ENCODE measurements at places on chromosomes 16 and 17.

DNA sequence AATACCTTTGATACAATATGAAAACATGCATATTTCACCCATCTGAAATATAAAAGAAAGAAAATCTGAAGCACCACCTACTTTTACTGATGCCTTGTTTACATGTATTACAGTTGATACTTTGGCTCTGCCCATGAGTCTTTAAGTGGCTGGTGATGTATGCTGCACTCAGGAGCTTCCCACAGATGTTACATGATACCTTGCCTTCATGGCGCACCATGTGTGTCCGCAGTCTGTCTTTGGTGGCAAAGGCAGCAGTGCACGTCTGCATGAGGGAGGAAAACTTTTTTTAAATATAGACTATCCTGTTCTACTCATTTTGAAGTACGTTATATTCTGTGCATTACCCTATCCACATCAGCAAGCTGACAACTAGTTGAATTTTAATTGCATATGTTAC, 7.5 kb downstream of the VEZF1 start:
- DNase-seq, result no peak

DNA sequence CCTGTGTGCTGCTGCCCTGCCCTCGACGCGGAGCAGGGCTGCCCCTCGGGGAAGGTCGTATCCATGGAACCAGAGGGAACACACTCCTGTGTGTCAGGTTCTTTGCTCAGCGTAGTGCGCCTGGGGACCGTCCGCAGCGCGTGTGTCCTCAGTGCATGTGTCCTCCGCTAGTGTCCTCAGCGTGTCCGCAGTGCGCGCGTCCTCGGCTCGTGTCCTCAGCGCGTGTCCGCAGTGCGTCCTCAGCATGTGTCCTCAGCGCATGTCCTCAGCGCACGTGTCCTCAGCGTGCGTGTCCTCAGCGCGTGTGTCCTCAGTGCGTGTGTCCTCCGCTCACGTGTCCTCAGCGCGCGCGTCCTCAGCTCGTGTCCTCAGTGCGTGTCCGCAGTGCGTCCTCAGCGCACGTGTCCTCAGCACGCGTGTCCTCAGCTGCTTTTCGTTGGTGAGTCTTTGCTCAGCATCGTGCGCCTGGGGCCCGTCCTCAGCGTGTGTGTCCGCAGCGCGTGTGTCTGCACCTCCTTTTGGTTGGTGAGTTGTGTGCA, 59.2 kb upstream of the ZNF750 start:
- DNase-seq, result no peak

DNA sequence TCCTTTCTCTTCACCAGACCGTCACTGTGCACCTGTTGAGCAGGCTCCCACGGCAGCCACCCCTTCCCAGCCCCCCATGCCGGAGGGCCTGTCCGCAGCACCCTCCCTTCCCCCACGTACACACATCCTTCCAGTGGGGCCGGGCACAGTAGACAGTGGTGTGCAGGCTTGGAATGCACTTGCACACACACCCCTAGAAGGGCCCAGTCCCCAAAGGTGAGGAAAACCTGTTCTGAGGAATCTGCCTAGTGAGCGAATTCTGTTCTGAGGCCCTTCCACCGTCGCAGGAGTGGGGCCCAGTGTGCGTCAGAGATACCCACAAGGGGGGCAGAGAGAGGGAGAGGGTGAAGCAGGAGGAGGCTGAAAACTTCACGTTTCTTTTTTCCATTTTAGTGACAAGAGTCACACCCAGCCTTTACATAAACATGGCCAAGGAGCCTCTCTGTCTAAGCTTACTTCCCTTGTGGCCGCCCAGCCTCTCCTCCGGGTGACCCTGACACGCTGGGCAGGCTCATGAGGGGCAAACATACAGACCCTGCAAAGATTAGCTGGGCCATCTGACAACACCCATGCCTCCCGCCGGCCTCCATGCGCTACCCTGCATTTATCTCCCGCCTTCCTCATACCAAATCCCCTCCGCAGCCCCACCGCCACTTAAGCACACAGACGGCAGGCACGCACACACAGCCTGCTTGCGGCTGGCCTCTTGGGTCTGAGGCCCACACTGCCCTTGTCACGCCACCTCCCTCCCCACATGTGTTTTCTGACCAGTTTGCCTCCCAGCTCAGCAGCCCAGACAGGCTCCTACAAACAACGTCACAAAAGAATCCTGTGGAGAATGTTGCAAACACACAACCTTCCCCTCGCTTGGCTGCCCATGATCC, 1.8 kb downstream of the ZBTB4 start:
- no peak for DNase-seq

DNA sequence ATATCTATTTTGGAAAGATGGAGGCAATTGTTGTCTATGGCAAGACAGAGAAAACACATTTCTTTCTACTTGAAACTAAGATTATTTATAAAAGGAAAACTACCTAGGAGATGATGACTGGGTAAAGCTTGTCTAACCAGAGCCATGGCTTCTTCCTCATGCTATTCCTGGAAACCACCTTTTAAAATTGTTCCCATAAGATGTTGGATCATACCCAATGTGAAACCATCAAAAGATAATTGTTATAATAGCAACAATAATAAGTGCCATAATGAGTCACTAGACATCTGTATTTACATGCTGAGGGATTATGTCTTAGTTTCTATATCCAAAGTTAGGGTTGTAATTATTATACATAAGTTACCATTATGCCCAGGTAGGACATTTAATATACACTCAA, 428.4 kb downstream of the KCNJ2 start:
- DNase-seq, result no peak

DNA sequence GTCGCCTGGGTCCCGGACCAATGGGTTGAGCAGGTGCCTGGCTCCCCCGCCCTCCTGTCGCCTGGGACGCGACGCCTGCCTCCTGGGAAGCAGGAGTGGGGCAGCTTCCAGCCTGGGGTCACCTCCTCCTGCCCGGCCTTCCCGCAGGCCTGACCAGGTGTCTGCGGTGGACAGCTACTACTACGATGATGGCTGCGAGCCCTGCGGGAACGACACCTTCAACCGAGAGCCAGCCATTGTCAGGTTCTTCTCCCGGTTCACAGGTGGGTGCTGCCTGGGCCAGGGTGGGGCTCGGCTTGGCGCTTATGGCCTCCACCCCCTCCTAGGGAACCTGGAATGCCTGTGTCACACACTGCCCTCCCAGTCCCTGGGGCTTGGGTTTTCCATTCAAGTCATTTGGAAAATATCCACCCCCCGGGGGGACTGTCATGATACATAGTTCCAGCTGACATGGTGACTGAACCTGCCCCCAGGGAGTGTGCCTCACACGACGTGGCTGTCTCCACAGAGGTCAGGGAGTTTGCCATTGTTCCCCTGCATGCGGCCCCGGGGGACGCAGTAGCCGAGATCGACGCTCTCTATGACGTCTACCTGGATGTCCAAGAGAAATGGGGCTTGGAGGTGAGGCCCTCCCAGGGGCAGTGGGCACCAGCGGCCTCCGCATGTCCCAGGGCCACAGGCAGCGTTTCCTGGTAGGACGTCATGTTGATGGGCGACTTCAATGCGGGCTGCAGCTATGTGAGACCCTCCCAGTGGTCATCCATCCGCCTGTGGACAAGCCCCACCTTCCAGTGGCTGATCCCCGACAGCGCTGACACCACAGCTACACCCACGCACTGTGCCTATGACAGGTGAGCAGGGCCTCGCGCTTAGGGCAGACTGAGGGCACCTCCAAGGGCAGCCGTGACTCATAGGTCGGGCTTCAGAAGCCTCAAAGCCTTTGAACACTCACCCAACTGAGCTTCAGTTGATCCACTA, 2.3 kb downstream of the DNASE1 start:
- DNase-seq, result peak; percentile 15

DNA sequence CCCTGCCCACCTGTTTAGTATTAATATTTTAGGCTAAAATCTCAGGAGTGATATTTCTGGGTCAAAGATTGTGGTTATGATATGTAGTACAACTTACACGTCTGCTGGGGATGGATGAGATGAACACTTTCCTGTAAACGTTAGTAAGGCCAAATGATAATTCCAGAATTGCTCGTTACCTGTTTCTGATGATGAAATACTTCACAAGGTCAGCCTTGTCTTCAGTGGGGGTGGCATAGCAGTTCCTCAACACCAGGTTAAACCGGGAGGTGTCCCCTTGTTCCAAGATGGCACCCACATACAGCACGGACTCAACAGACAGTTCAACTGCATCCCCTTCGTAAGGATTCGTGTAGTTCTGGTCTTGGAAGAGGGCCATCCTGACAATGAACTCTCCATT, 9.3 kb downstream of the GP2 start:
- DNase-seq, result no peak

DNA sequence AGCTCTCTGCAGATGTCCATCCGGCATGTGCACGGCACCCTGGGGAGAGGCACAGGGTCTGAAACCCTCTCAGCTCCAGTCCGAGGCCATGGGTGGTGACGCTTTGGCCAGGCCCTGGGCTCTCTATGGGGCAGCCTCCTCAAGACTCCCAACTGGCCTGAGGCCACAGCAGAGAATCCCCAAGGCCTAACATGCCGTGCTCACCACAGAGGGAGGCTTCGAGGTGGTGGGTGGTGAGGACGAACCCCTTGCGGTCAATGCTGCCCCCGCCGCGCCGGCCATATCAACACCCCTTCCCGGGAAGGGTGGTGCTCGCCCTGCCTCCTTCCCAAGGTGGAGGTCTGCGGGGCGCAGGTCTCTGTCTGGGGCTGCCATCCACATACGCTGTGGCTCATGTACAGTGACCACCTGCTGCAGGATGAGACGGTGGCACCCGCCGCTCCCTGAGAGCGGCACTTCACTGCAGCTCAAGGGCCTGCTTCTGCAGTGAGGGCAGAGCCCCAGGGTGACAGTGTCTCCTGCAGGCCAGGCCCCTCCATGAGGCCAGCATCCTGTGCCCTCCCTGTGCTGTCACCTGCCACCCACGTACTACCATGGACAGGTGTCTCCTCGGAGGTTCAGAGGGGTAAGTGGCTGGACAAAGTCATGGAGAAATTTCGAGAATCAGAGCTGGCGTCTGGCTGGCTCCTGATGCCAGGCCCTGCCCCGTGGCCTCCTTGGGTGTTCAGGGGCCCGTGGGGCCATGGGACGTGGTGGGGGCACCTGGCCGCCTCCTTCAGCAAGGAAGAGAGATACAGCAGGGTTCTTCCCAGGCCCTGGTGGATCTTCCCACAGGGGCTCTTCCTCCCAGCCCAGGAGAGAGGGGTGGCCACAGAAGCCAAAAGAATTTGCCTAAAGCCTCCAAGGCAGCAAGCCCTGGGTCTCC, 54.6 kb upstream of the ACSF3 start:
- DNase-seq, result no peak

DNA sequence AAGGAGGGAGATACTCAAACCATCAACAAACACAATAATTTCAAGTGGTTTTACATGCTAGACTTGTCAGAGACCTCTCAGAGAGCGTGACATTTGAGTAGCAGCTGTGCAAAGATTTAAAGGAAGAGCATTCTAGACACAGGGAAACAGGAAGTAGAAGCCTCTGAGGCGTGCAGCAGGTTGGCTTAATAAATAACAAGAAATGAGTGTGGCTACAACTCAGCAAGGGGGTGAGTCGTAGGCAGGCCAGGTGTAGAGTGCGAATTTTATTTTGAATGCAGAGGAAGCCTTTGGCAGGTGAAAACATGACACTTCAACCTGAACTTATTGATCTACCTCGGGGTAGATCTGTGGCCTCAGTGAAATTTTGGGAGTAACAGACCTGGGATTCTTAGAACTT, 73.2 kb upstream of the MRTFB start:
- no peak for DNase-seq

DNA sequence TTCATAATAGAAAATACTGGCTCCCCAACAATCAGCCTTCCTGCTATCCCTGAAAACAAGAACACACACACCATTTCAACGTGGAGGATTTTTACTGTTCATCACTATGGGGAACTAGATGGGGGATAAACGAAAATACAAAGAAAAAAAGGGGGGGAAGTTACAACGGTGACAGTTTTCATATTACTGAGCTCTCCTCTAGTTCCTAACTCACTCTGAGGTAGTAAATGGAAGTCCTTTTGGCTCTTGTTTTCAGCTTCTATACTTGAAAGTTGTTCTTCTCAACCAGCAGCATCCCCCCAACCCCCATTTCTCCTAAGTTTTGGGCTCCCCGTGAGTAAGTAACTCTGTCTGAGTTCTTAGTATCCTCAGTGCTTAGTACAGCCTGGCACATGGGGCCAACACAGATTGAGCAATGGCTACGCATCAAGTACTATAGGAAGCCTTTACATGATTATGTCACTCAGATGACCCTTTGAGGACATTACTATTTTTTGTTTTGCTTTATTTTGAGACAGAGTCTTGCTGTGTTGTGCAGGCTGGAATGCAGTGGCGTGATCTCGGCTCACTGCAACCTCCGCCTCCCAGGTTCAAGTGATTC, 4.2 kb upstream of the CORO7 start:
- no peak for DNase-seq

GRCh38 chr16:52056259-52056658, 490.7 kb downstream of the TOX3 start:
- DNase-seq, result no peak

DNA sequence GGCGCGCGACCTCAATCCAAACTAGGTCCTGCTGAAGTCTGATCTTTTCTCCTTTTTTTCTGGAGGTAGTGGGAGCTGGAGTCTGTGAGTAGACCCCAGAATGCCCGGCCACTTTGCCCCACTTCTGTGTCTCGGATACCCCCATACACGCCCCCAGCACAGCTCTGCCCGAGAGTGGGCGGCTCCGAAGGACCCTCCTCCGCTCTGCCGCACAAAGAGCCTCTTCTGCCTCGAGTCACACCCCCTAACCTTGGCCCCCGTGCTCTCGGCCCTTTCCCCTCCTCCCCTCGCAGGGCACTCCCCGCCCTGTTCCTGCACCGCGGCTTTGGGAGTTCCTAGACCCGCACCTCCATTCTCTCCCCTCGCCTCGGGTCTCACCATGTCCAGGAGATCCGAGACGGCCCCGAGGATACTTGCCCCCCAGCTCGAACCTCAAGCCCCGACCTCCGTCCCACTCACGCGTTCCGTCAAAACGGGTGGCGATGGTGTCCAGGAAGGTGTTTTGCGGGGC, 476 bp downstream of the KCNH4 start:
- peak; percentile 36 for DNase-seq

- no peak for DNase-seq
Observed at GRCh38 chr16:51556694-51557340, 405.7 kb upstream of the SALL1 start.

DNA sequence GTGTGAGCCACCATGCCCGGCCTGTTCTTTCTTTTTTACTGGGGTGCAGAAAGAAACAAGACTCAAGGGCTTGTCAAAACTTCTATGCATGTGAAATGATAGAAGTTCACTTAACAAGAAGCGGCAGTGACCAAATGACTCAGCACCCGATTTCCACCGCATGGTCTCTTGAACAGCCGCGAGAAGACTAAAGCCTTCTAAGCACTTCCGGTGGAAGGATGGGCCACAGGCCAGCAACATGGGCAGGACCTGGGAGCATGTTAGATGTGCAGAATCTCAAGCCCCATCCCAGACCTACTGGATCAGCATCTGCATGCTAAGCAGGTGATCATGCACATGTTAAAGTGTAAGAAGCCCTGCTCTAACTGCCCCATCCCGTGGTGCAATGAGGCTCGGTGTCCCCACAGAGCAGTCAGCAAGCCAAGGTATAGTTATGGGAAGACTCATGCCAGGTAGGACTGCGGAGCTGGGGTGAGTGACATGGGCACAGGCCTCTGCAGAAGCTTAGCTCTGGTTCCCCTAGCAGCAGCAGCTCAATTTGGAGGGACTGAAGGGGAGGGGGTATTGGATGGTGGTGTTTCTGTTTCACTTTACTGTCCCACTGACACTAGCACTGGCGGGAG, 88.5 kb upstream of the HNF1B start:
- DNase-seq, result no peak

- no peak for DNase-seq
Observed at GRCh38 chr17:75844530-75845057, 390 bp upstream of the UNC13D start.

GRCh38 chr16:83266848-83267553, 540.8 kb upstream of the HSBP1 start:
- DNase-seq, result no peak
